ENCODE measurements at places on chromosomes 12 and 14.

DNA sequence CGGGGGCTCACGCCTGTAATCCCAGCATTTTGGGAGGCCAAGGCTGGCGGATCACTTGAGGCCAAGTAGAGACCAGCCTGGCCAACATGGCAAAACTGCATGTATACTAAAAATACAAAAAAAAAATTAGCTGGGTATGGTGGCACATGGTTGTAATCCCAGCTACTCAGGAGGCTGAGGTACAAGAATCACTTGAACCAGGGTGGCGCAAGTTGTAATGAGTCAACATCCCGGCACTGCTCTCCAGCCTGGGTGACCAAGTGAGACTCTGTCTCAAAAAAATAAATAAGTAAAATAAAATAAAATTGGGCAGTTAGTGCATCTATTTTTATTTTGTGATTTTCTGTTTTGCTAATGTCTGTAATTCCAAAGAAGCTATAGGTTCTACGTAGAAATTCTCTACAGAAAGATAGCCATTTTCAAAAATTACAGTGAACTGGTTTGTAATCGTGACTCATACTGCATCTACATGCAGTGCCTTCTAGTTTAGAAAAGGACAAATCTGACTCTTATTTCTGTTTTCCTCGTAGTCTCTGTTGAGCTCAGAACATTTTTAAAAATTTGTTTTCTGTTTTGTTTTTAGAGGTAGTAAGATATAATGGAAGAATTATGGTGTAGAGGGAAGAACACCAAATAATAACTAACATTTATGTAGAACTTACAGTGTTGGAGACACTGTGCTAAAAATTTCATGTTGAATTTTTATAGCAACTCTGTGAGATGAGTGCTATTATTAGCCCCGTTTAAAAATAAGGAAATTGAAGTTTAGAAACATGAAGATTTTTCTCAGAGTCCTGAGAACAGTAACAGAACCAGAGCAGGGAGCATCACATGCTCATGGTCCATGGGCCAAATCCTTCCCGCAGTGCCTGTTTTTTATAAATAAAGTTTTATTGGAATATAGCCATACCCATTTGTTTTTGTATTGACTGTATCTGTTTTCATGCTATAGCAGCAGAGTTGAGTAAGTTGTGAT is 201.2 kb downstream of the SYNE2 start:
- DNase-seq = no peak

DNA sequence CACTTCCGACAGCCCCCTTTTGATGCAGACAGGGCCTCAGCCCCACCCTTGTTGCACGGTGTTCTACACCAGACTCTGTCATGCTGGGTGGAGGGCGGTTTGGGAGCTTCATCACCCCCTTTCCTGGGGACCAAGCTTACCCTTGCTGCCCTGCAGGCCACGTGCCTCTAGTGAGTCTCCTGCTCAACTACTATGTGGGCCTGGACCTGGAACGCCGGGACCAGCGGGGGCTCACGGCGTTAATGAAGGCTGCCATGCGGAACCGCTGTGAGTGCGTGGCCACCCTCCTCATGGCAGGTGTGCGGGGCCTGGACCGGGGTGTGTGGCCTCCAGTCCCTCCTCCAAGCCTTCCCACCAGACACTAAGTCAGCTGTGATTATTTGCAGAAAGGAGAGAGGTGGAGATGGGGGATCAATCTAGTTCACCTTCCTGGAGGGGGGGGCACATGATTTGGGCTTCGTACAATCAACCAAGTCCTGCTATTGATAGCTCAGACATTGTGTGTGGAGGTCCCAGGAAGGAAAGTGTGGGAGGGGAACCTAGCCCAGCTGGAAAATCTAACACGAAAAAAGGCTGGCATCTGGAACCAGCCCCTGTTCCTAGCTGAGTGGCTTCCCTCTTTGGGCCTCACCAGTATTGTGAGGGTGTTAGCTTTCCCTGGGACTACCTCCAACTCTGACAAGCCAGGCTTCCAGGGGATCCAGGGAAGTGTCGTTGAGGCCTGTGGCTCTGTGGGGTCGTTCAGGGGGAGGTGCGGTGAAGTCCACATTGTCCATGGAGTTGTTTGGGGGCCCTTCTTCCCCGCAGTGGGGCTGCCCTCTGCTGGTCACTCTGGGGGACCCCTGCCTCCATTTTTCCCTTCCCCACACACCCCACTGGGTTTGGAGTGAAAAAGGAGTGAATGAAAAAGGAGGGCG is 1.6 kb downstream of the ANKRD33 start:
- DNase-seq = no peak

GRCh38 chr14:69551511-69551910 is 23.2 kb downstream of the CCDC177 start:
- no peak for DNase-seq

DNA sequence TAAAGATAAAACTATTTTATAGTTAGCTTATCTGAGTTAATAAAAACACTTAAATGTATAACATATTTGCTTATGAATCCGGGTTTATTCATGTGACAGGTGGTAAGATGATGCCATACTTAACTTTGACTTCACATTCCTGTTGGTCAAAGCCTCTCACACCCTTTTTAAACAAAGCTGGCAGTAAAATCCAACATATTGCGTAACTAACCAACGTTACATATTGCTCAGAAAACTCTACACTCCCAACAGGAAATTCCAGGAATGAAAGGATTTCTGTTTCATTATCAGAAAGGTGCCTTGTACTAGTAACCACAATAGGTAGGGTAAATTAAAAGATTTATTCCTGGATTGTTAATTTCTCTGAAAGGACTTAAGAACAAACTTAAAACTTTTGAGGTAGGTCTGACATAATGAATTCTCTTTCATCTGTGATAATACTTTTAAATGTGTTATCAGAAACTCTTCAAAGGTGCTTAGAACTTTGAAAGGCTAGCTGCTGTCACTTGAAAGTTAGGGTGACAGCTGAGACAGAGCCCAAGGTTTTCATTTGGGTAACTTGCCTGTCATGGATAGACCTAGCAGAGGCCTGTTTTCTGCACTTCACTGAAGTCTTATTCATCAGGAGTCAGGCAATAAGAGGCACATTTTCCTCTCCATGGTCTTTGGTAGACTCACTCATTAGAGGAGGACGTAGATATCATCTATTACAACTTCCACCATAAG is 23.8 kb upstream of the CATSPERB start:
- no peak for DNase-seq

DNA sequence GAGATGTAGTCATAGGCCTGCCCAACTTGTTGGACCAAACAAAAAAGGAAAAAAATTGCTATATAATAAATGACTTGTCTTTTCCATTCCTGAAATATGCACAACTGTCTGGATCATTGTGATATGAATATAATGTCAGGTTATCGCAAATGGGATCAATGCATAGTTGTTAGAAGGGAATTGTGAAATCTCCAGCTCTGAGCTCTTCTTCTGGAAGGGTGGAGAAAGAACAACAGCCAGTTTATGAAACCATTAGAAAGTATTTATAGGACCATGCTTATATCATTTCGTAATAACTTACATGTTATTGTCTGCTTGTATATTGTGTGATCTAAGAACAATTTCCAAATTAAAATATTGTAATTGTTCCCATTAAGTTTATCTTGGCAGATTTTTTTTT is 35.7 kb upstream of the HIF1A start:
- no peak for DNase-seq

All from activated gamma-delta T cell treated with anti-CD3 and anti-CD28 coated beads, Interleukin-2, amount 50 U/mL, for 16 hours (primary cell).